ENCODE measurements at places on chromosomes 7 and 10. TPM values are rescaled to one million over a fixed set of nuclear protein-coding genes. Genes with fewer than 3 reads are reported as not detected.
A peak's percentile ranks its signal among the peaks of the same experiment; 100 is the strongest.

Gene TMEM140
- 19.9 TPM for total RNA-seq

GRCh38 chr10:116538456-116538855, 7.3 kb upstream of the PNLIP start:
- DNase-seq, result no peak

- DNase-seq, result no peak
Measured at GRCh38 chr10:116112232-116113231, 160.5 kb downstream of the GFRA1 start.

- DNase-seq, result no peak
Measured at GRCh38 chr7:147810269-147810668, 780.3 kb upstream of the C7orf33 start.

GRCh38 chr7:139915268-139915863, 86.3 kb downstream of the TBXAS1 start:
- DNase-seq, result no peak

GRCh38 chr7:112420236-112420861, 29.9 kb upstream of the IFRD1 start:
- DNase-seq, result no peak

DNA sequence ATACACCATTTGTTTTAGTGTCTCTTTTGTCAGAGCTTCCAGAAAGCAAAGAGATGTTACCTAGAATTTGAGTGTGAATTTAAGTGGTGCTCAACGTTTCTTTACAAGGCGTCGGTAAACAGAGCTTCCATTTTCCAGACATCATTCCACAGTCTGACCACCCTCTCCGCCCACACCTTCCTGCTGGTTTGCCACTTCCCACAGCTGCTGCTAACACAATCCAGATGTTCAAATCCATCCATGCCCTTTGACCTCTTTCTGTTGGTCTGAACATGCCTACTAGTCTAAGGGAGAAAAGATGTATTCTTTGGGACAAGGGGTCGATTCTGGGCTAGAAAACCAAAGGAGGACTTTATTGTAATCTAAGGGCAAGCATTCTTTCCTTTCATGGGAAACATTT, 86.1 kb downstream of the FAM107B start:
- DNase-seq, result no peak

- no peak for DNase-seq
Measured at GRCh38 chr10:124597846-124598165, 136.2 kb downstream of the LHPP start.

Gene PCDH15
- total RNA-seq, result not detected

- DNase-seq, result no peak
Measured at GRCh38 chr7:24540956-24541355, 32.3 kb upstream of the PALS2 start.

DNA sequence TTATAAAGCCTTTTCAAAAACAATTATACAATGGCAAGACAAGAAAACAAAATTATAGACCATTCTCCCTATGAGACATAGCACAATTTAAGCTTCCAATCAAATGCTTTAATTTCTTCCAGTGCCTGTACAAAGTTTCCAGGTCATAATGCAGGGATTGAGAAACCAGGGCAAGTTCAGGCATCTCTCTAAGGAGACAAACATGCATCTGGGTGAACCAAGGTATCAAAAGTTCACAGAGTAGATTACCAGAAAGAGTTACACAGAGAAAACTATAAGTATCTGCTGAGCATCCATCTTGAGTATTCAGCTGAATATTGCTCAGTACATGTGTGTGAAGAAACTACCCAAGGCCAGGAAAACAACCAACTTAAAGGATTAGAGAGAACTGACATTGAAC, 89.1 kb downstream of the COL28A1 start:
- DNase-seq, result no peak

DNA sequence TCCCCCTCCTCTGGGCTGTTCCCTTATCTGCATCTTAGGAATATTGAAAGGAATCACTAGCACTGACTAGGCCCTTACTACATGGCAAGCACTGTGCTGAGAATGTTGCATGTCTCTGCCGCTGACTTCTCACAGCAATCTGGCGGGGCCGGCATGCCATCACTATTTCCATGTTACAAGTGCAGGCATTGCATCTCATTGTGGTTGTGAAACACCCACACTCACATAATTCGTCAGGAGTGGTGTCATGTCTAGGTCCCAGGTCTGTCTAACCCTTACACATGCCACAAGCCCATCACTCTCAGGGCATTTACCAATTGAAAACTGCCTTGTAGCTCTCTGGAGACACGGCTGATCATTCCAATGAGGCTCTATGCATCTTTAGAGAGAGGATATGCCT, 8.5 kb upstream of the IL2RA start:
- DNase-seq, result peak; percentile 72

Gene ADIRF
- total RNA-seq, result not detected

- DNase-seq, result no peak
Measured at GRCh38 chr7:19369182-19369581, 224.0 kb upstream of the FERD3L start.

Data from activated CD8-positive, alpha-beta memory T cell treated with anti-CD3 and anti-CD28 coated beads, Interleukin-2, amount 10 ng/mL, durations not matched to agents 7 days and 5 days (primary cell).